ENCODE measurements at places on chromosomes 11 and 22.

- H3K36me3 ChIP-seq, result no peaks in the 10 kb centered on the region
- peaks cover 10% of the 10 kb centered on the region for H3K4me1 ChIP-seq
- DNase-seq, result no peak
- no peak overlapping the region for H3K4me3 ChIP-seq
- no peak overlapping the region for H3K27ac ChIP-seq
- no peaks in the 10 kb centered on the region for H3K27me3 ChIP-seq
Observed at GRCh38 chr11:69321877-69322361, 28.0 kb downstream of the MYEOV start.

DNA sequence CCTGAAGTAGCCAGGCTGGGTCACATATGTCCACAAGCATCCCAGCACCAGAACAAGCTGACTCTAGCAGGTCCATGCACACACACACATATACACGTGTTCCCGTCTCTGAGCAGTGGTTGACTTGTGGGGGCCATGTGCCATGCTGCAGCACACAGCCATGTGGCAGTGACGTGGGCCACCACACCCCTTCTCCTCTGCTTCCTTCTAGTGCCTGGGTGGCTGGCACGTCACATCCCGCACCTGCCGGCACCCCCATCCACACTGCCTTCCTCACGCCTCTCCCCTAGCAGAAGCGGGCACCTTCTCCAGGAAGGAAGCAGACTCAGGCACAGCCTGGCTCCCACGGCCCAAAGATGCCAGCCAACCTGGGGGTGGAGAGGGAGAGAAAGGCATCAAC, 9.5 kb downstream of the SYT7 start:
- peaks cover 2% of the 10 kb centered on the region for H3K4me1 ChIP-seq
- no peaks in the 10 kb centered on the region for H3K36me3 ChIP-seq
- no peak for DNase-seq
- peaks cover 10% of the 10 kb centered on the region for H3K27me3 ChIP-seq
- no peak overlapping the region for H3K27ac ChIP-seq
- no peak overlapping the region for H3K4me3 ChIP-seq

DNA sequence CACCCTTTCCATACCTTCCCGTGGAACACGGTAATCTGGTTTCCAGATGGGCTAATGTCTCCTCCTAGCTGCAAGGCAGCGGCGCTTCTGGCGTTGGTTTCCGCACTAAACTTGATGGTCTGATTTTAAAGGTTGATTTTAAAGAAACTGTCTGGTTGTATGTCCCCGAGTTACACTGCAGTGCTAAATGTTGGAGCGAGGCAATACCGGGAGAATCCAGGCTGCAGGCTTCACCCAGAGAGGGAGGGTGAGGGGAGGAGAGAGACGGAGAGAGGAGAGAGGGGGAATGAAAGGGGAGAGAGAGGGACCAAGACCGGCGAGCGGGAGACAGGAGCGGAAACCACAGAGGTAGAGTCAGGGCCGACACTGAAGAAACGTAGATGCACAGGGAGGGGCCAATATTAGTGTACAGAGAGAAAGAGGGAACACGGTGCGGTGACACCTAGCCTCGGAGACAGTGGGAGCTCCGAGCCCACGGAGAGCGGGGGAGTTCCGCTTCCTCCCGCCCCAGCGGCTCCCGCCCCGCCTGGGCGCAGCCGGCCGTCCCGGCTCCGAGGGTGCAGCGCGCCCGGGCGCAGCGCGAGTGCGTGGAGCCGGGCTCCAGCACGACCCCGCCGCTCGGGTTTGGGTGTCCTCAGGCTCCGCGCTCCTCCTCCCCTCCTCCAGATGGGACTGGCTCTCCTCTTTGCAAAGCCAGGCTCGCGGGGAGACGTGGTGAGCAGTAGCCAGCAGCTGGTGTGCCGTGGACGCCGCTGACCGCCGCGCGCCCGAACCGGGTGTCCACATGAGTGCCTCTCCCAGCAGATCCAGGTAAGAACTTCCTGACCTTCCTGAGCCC, 71.9 kb upstream of the GRAMD1B start:
- H3K36me3 ChIP-seq, result peaks cover 13% of the 10 kb centered on the region
- peak; percentile 43 for DNase-seq
- H3K4me1 ChIP-seq, result peaks cover 51% of the 10 kb centered on the region
- peaks cover under 1% of the 10 kb centered on the region for H3K27me3 ChIP-seq

DNA sequence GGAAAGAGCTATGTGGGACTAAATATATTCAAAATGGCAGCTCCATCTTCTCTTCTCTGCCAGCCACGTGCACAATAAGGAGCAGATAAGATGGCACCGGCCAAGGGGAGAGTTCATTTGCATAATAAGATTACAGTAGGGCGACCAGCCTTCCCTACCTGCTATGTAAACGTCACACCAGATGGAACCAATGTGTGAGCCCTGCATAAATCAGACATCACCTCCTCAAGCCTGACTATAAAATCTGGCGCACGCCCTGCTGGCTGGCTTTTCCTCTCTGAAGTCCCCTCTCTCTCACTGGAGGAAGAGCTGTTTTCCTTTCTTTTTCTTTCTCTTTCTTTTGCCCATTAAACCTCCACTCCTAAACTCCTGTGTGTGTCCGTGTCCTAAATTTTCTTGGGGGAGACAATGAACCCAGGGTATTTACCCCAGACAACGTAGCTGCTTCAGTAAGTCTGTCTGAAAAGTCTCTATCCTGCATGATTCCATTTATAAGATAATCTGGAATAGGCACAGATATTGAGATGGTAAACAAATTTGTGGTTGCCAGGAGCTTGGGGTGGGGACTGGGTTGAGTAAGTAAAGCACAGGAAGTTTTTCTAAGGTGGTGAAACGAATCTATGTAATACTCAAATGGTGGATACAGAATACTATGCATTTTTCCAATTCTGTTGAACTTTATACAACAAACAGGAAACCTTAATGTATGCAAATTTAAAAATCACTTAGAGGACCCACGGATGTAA, 670.0 kb upstream of the KIRREL3 start:
- no peaks in the 10 kb centered on the region for H3K27me3 ChIP-seq
- no peaks in the 10 kb centered on the region for H3K4me1 ChIP-seq
- H3K36me3 ChIP-seq, result no peaks in the 10 kb centered on the region
- no peak overlapping the region for H3K27ac ChIP-seq
- H3K4me3 ChIP-seq, result no peak overlapping the region

GRCh38 chr22:49148895-49149418, 678.7 kb downstream of the BRD1 start:
- no peaks in the 10 kb centered on the region for H3K36me3 ChIP-seq
- H3K27me3 ChIP-seq, result no peaks in the 10 kb centered on the region
- H3K27ac ChIP-seq, result no peak overlapping the region
- no peak for DNase-seq

- DNase-seq, result no peak
- no peaks in the 10 kb centered on the region for H3K4me1 ChIP-seq
- no peaks in the 10 kb centered on the region for H3K36me3 ChIP-seq
- no peak overlapping the region for H3K27ac ChIP-seq
- no peak overlapping the region for H3K4me3 ChIP-seq
Observed at GRCh38 chr11:59302991-59303390, 55.7 kb upstream of the OR5AN1 start.

All from activated T-helper 2 cell treated with anti-CD3 and anti-CD28 coated beads, Interferon-gamma antibody, Interleukin-2, Interleukin-4, amounts not matched to agents 10 μg/mL and 5 μg/mL and 100 μg/mL, durations not matched to agents 14 hours and 24 hours and 36 hours (primary cell).